ENCODE measurements at places on chromosomes 1 and 21.

DNA sequence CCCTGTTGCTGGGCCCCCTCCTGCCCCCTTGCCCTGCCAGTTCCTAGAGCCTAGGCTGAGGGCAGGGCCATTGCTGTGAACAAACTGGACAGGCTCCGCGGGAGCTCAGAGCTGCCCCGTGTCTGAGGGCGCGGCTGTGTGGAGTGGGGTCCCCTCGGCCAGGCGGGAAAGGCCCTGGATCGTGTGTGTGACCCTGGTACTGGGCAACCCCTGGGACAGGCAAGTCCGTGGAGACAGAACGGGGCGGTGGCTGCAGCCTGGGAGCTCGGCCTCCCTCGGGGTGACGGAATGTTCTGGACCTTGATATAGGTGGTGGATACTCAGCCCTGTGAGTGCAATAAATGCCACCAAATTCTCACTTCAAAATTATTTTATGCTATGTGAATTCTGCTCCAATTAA is 27.7 kb upstream of the C1orf159 start:
- DNase-seq = no peak

- DNase-seq = no peak
Observed at GRCh38 chr1:184385865-184386311, 941 bp upstream of the C1orf21 start.

DNA sequence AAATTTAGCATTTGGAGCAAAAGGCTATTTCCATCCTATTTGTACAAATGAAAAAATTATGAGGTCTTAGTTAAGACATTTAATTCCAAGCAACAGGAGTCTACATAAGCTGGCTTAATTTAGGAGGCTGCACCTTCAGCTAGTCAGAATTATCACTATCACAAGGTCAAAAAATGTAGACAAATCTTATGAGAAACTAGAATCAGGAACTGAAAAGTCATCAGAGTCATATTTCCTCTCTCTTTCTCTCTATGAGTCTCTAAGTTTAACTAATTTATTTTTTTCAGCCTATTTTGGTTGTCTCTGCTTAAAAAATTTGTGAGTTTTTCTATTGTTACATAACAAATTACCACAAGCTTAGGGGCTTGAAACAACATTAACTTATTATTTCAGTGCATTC is 807.1 kb upstream of the PRMT6 start:
- no peak for DNase-seq

DNA sequence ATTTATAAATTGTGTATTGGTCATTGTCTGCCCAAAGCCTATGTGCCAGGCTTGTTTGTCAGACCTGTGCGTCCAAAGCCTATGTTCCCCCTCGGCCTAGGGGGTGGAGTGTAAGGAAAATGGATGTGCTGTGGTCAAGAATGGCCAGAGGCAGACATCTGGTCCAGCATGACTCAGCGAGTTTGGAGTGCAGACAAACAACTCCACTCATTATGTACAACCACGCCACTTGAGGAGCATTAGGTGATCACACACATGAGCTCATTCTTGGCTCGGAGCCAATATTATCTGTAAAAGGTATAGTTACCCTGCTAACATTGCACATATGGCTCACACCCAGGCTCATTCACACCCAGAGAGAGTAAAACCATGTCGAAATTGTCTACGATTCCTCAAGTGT is 1047.6 kb upstream of the ADGRL4 start:
- DNase-seq = no peak

- no peak for DNase-seq
Observed at GRCh38 chr1:223339861-223340260, 24.1 kb downstream of the SUSD4 start.

GRCh38 chr1:204468766-204469302 is 25.8 kb downstream of the PIK3C2B start:
- DNase-seq = no peak

DNA sequence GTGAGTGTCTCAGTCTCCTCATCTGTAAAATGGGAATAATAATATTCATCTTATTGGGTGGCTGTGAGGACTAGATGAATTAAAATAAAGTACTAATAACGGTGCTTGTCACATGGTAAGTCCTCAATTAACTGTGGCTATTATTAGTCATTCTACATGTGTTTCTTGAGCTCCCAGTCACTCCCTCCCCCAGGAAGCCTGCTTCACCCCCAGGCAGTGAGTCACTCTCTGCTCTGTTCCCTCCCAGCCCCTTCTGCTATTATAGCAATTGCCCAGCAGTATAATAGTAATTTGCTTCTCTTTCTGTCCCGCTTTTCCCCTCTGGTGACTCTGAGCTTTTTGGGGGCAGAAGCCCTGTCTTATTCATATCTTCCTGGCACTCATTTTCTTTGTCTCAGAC is 102.0 kb downstream of the BEND5 start:
- no peak for DNase-seq

GRCh38 chr1:246483569-246483933 is 23.5 kb downstream of the SMYD3 start:
- DNase-seq = no peak

- DNase-seq = no peak
Observed at GRCh38 chr1:57747818-57748217, 324.0 kb upstream of the DAB1 start.

DNA sequence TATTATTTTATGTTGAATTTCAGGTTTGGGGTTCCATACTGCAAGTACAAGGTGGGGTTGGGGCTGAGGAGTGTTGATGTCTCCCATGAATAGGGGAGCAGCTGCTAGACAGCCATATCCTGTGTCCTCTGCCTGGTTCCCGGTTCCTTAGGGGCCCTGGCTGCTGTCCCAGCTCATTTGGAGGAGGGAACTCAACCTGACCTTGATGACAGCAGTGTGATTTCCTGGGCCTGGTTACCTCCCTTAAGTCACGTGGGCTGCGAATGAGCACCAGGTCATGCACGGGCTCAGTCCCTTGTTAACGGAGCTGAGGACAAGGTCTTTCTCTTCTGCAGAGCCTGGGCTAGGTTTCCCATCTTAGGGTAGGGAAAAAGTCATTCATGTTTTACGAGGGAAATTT is 85.1 kb downstream of the MTR start:
- DNase-seq = no peak

GRCh38 chr1:55275151-55275748 is 60.1 kb upstream of the USP24 start:
- DNase-seq = no peak

DNA sequence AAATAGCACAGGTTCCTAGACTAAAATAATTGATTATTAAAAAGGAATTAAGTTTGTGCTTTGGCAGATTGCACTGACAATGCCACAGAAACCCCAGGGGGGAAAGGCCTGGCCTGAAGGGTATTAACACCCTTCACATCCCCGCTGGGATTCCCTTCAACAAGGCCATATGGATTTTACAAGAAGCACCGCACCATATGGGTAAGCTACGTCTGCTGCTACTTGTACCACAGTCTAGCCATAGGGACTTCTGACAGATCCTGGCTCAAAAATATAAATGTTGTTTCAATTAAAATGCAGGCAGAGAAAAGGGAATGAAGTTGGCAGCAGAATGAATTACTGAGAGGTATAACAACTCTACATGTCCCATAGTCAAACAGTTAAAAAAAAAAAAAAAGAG is 101.0 kb downstream of the DENND1B start:
- no peak for DNase-seq

DNA sequence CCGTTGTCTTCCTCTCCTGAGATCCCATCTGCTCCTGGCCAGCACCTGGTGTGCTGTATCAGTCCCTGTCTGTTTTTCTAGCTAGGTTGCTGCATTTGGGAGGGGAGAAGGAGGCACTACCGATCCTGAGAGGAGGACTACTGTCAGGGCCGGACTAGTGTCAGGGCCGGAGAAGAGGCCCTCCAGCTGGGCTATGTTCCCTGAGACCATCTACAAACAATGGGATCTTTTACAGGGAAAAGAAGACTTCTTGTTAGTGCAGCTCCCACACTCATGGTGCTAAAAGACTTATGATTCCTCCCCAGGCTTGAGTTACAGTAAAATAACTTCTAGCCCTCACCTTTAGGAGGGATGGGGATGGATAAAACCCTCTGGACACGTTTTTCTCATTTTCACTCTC is 141.0 kb upstream of the TNR start:
- DNase-seq = no peak

DNA sequence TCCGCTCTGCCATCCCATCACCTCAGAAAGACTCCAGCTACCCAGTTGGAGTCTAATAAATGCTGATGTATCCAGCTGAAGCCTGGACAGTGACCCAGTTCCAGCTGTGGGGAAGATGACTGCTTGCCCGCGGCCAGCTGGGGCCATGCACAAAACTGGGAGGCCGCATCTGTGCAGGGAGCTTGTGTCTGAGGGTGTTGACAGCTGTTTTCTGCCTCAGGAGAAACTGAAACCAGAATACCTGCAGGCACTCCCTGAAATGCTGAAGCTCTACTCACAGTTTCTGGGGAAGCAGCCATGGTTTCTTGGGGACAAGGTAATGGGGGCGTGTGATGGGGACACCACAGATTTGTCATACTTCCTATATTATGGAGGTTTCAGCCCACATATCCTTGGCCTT is 3.2 kb downstream of the GSTM2 start:
- no peak for DNase-seq

DNA sequence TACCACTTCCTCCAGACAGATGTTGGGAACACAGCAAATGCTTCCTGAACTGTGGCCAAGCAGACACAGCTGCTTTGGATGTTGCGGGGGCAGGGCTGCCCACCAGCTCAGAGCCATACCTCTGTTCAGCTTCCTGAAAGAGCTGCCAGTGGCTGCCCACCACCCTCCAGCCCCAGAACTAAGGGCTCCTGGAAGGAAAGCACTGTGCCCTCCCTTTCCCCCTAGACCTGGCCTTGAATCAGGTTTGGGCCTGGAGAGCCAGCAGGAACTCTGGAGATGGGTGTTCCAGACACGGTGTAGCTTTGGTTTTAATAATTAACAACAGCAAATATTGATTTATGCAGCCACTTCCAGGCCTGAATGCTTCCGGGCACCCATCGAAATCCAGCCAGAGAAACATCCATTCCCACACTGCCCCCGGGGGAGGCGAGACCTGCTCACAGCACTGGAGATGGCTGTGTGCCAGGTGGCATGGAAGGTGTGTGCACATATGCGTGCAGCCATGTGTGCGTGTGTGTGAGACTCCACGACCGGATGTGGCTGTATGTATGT is 45.7 kb downstream of the RAP1GAP start:
- no peak for DNase-seq

DNA sequence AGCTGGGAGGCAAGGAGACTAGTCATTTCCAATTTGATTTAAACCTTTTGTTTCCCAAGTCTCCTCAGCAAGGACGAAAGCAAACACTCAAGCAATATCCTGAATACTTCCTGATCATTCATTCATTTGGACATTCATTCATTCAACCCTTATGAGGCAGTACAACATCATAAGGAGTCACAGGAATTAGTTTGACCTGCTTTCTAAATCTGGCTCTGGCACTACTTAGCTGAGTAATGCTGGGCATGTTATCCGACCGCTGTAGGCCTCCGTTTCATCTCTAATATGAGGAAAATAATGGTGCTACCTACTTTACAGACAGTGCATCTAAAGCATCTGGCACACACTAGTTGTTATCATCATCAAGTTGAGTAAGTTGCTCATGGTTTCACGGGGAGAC is 11.7 kb downstream of the FAM78B start:
- no peak for DNase-seq

DNA sequence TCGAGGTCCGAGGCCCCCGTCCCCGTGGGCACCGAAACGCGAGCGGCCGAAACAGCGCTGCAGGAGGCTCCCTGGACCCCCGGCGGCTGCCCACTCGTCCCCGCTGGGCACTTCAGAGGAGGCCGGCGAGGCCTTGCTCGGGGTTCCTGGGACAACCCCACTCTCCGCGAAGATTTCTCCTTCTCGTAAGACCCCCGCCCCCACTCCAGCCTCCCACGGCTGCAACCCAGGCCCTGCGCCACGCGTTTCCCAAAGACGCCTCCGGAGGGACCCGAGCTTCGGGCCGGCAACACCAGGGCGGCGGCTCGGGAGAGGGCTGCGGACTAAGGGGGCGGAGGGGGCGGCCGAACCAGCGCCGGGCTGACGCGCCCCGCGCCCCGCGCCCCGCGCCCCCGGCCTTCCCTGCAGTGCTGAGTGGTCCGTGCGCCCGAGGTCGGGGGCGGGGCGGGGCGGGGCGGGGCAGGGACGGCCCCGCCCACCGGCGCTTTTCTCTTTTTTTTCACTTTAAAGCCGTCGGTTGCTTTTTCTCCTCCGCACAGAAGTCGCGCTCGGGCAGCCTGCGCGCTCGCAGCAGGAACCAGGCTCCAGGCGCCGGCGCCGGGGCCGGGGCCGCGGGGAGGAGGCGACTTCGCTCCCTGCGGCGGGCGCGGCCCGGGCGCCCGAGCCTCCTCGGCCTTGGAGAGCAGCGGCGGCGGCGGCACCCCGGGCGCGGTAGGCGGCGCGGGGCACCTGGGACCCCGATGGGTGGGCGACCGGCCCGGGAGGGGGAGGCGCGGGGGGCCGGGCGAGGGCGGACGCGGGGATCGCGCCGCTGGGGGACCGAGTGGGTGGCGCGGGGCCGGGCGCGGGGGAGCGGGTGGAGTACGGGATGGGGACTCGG is at the start of gene SPSB1:
Gene SPSB1, plus strand, starts transcription at position 534 of the 880 bp plus-strand sequence. CDS start 62,998 bp downstream, outside the sequence.
- DNase-seq = peak; percentile 42

- no peak for DNase-seq
Observed at GRCh38 chr1:113608399-113608798, 150.9 kb downstream of the PHTF1 start.

GRCh38 chr1:47679301-47679791 is 241.5 kb downstream of the FOXD2 start:
- DNase-seq = no peak

- DNase-seq = no peak
Observed at GRCh38 chr1:59999006-59999405, 72.4 kb upstream of the CYP2J2 start.

DNA sequence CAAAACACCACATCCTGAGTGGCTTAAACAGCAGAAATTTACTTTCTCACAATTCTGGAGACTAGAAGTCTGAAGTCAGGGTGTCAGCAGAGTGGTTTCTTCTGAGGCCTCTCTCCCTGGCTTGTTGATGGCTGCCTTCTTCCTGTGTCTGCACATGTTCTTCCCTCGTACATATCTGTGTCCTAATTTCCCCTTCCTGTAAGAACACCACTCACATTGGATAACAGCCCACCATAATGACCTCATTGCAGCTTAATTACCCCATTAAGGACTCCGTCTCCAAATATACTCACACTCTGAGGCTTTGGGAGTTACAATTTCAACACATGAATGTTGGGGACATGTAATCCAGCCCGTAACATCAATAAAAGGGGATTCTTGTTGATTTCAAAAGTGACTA is 23.4 kb downstream of the C8A start:
- no peak for DNase-seq

- no peak for DNase-seq
Observed at GRCh38 chr1:239061770-239062169, 324.6 kb upstream of the CHRM3 start.

Measured in bone marrow (tissue), 2 donors.